ENCODE measurements at places on chromosomes 11 and 22.

- DNase-seq = no peak
Measured at GRCh38 chr22:39239561-39240423, 5.0 kb downstream of the PDGFB start.

DNA sequence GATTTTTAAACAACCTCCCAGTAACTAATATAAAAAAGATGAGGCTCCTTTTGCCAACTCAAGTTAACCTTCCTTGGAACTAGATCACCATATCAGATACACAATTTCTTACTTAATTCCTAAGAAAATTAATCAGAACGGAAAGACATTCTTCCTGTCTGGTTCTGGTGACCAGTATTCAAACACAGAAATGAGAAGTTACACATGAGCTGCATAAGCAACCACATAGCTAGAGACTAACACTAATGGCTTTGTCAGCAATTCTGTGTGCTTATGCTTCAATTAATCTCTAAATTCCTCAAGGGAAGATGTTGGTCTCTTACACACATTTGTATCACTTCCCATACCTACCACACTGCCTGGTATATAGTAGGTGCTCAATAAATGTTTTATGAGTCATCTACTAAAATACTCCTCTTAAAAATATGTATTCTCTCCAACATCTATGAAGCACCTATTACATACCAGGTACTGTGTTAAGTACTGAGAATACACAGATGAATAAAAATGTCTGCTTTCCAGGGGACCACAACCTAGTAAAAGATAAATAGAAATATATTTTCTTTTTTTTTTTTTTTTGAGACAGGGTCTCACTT lies 54.5 kb downstream of the GAB2 start:
- DNase-seq = no peak

- DNase-seq = no peak
Measured at GRCh38 chr22:42959576-42960509, 55.1 kb downstream of the PACSIN2 start.

DNA sequence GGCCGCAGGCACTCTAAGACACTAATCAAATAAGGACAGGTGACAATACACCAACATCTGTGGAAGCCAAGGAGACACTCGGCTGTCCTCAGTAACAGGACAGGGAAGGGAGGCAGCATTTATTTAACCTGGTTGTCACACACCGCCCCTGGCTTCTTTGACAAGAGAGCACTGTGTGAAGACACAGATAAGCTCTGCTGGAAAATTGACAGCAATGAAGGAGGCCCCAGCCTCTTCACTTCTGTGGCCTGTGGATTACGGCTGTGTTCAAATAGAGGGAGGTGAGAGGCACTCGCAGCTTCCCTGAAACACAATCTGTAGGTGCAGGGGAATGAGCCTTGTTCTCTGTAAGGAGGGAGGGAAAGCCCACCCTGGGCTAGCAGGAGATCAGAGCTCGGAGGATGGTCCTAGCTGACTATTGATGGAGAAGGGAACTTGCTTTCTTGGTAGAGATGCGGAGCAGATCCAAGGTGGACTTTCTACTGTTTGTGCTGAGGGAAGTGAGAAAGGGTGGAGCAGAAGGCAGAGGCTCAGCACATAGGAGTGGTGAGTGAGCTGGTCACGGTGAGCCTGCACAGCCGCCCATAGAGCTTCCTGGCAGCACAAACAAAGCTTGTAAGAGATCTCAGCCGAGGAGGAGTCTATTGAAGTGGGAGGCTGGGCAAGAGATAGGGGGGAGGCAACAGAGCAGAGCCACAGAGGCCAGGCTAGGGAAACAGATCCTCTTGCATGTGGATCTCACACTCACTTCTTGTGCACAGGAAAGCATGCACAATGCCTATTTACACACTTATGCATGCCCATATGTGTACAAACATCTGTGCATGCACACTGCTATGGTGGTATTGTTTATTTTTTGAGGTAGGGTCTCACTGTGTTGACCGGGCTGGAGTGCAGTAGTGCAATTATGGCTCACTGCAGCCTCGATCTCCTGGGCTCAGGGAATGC lies 114.6 kb upstream of the THY1 start:
- DNase-seq = no peak

DNA sequence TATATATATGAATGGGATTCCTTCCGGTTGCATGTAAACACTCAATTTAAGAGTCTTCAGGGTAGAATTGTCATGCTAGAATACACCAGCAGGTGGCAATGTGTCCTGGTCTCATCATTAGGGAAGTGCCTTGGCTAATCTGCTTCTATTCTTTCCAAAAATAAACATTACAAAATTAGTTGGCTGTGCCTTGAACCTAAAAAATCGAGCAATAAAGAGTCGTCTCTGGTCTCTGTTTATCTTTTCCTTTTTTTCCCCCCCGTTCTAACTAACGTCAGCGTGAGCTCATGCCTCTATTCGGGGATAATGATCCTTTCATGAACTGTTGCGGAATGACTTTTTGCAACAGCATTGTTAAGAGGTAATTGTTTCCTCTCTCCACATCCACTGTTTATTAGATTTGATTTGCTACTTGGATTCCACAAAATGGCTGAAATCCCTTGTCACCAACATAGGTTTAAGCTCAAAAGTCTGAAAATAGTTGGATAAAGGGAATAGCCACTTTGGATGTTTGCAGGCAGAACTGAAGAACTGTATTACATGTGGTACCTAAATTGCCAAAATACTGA lies 1.2 kb upstream of the ARHGEF12 start:
- no peak for DNase-seq

- no peak for DNase-seq
Measured at GRCh38 chr22:40015358-40015976, 20.7 kb downstream of the FAM83F start.

GRCh38 chr11:33211153-33211552 lies 46.0 kb upstream of the HIPK3 start:
- DNase-seq = no peak

DNA sequence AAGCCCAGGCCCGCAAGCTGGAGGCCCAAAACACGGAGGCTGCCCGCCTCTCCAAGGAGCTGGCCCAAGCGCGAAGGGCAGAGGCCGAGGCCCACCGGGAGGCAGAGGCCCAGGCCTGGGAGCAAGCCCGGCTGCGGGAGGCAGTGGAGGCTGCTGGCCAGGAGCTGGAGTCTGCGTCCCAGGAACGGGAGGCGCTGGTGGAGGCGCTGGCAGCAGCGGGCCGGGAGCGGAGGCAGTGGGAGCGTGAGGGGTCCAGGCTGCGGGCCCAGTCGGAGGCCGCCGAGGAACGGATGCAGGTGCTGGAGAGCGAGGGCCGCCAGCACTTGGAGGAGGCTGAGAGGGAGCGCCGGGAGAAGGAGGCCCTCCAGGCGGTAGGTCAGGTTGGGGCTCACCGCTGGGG lies 4.8 kb downstream of the CCDC88B start:
- DNase-seq = no peak

DNA sequence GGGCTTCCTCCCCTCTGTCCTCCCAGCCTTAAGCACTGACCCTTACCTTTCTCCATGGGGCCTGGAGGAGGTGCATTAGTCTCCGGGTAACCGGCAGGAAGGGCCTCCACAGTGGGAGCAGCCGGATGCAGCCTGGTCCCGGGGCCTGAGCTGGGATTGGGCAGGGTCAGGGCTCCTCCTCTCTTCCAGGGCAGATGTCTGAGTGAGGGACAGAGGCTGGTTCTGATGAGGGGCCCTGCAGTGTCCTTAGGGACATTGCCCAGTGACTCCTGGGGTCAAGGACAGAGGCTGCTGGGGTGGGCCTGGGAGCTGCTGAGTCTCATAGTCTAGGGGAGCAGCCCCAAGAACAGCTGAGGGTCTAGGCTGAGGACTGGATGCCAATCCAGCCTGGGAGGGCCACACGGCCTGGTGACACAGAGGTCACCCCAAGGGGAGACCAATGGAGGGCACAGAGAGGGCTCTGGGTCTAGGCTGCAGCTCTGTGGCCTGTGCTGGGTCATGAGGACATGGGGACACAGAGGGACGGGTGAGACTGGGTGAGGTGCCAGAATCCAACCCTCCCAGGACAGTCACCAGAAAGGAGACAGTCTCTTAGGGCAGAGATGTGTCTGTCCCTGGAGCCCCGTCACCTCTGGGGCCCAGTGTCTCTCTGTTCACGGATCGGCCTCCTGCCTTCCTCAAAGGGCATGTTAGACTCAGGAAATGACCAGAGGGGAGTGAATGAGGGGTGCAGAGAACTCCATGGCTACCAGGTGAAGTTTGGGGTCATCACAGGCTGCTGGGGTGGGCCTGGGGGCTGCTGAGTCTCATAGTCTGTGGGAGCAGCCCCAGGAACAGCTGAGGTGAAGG lies 6.5 kb downstream of the IGLL5 start:
- DNase-seq = no peak

DNA sequence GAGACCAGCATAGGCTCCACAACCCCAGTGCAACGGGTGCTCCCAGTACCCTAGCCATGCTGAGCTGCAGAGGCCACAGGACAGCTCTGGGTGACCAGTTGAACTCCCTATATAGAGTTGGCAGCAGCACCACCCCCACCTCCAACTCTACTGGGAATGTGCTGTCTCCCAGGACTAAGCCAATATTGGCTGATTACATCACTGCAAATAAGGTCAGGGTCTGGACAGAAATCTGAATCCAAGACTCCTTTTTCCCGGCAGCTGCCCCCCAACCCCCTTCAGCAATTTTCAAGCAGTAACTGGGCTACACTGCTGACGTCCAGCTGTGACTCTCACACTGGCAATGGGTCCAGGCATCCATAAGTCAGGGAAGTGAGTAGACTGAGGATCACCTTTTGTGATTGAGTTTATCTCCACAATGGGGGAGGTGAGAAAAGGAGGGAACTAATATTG lies at the start of gene HPX:
HPX (minus strand) TSS at position 82 of the 453 bp plus-strand sequence; CDS start at position 58, 24 bp downstream.
- DNase-seq = no peak

GRCh38 chr11:10051868-10052586 lies 242.0 kb downstream of the SBF2 start:
- DNase-seq = no peak

DNA sequence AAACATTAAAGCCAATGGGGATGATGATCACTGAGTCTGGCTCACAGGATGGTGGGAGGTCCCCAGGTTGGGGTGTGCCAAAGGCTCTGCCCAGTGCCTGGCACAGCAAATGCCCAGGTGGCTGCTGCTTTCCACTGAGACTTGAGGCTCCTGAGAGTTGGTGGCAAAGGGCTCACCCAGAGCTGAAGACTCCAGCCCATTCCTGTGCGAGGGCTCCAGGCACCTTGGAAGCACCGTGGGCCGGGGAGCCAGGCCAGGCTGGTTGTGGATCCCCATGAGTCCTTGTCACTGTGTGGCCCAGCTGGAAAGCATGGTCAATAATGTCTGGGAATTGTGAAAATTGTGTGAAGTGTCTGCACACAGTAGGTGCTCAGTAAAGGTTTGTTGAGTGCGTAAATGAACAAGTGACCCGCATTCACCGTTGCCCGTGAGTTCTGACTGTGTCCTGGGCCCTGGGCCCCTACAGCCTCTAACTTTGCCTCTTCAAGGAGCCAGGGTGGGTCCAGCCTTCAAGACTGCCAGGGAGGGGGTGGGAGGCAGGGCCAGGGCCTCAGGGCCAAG lies 2.8 kb upstream of the UNC93B1 start:
- no peak for DNase-seq

- no peak for DNase-seq
Measured at GRCh38 chr22:30918761-30919160, 49.8 kb downstream of the MORC2 start.
